ENCODE measurements at places on chromosomes 11 and 22.

DNA sequence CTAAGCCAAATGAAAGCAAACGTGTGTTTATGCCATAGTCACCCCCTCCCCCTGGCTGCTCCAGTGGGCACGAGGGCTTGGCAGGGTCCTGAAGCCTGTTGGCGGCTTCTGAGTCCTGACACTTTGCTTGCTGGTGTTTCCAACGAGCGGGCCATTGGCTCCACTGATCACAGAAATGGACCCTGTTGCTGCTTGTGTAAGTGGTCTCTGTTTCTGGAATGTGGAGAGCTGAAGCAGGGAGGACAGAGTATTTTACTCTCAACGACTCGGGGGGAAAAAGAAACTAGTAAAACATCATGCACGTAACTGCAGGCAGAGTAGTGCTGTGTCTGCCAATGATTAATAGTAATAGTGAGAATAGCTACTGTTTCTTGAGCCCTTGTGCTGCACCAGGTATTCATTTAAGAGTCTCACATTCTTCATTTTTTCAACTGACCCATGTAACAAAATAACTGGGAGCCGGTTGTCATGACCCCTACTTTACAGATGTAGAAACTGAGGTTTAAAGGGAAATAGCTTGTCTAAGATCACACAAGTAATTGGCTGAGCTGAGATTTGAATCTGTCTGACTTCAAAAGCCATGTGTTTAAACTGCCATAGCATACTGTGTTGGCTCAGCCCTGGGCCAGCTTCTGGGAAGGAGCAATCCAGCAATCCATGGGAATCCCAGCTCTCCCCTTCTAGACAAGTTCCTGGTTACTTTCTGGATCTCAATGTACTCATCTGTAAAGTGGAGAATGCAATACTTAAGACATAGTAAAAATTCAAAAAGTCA lies 526.7 kb downstream of the INSC start:
- DNase-seq: no peak

GRCh38 chr22:47035425-47035881 lies 273.0 kb downstream of the TBC1D22A start:
- DNase-seq: no peak

- DNase-seq: no peak
Measured at GRCh38 chr22:41512421-41513194, 31.7 kb downstream of the POLR3H start.

DNA sequence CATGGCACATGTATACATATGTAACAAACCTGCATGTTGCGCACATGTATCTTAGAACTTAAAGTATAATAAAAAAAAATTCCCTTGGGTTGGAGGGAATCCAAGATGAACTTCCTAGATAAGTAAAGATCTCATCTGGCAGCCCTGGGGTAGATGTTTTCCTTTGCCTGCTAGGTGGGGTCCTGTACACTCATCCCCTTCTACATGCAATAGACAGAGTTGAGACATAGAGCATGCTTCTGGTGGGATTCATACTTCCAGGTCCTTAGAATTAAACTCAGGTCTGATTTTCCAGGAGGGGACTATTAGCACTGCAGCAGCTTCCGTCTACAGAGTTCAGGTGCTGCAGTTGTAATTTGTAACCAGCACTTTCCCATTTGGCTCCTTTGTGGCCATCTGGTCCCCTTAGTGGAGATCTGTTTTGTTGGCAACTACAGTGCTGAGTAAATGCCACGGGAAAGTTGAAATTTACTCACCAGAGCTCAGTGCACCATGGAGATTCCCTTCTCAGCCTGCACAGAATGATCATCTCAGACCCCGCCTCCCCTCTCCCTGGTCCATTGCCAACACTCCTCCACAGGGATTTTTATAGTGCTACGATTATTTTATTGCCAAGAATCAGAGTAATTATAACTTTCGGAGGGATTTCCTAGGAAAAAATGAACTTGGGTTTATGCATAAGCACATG lies 220.1 kb upstream of the E2F8 start:
- DNase-seq: no peak

- DNase-seq: no peak
Measured at GRCh38 chr11:128095466-128095981, 491.8 kb downstream of the ETS1 start.

DNA sequence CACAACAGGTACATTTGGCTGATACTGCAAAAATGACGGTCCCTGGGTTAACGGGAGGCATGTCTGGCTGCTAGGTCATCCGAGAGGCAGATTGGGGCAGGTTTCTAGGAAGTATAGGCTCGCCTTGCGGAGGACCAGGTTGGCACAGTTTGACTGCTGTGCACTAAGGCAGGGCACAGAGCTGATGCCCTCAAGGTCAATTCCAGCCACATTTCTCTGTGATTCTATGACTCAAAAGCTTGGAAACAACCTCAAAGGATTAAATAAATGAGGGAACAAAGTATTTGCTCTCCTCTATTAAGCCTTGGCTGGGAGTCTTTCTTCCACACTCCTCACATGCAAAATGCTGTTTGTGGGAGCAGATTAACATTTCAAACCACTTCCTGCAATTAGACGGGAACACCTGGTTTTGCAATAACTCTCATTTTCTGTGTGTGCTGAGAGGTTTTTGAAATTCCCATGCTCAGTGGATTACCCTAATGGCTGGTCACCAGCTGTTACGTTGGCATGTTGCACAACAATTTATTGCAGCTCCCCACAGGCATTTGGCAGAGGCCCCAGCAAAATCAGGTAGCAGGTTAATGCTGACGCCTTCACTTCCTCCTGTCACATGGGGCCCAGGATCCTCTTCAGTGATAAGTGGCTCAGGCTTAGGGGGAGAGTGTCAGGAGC lies 61.0 kb upstream of the PLET1 start:
- DNase-seq: no peak

- DNase-seq: no peak
Measured at GRCh38 chr11:44760477-44760872, 33.7 kb downstream of the TSPAN18 start.

DNA sequence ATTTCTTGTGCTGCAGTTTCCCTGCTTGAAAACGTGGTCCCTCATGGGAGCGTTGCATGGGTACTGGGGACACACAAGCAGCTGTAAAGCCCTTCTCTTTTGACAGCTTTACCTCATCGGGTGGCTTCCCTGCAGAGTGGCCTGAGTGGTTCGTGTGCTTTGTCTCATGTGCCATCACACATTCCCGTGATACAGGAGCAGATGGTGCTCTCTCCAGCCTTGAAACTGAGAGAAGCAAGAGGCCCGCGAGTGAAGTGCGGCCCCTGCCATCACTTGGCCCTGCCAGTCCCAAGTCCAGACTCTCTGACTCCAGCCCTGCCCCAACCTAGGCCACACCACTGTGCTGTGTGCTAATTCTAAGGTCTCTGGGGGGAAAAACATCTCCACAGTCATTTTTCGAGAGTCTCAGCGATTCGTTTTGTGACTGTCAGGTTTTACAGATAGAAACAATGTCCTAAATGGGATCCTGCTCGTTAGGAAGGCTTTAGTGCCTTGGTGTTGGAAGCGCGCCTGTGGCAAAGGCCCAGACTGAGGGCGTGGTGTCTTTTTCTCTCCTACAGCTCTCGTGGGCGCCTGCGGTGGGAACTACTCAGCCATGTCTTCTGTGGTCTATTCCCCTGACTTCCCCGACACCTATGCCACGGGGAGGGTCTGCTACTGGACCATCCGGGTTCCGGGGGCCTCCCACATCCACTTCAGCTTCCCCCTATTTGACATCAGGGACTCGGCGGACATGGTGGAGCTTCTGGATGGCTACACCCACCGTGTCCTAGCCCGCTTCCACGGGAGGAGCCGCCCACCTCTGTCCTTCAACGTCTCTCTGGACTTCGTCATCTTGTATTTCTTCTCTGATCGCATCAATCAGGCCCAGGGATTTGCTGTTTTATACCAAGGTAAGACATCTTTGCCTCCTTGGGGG lies 64.2 kb downstream of the KREMEN1 start:
- DNase-seq: no peak

GRCh38 chr11:6224421-6224820 lies 10.0 kb downstream of the FHIP1B start:
- no peak for DNase-seq

- DNase-seq: no peak
Measured at GRCh38 chr11:69691463-69691862, 12.4 kb downstream of the FGF19 start.

- no peak for DNase-seq
Measured at GRCh38 chr11:132073787-132074186, 703.4 kb downstream of the NTM start.

DNA sequence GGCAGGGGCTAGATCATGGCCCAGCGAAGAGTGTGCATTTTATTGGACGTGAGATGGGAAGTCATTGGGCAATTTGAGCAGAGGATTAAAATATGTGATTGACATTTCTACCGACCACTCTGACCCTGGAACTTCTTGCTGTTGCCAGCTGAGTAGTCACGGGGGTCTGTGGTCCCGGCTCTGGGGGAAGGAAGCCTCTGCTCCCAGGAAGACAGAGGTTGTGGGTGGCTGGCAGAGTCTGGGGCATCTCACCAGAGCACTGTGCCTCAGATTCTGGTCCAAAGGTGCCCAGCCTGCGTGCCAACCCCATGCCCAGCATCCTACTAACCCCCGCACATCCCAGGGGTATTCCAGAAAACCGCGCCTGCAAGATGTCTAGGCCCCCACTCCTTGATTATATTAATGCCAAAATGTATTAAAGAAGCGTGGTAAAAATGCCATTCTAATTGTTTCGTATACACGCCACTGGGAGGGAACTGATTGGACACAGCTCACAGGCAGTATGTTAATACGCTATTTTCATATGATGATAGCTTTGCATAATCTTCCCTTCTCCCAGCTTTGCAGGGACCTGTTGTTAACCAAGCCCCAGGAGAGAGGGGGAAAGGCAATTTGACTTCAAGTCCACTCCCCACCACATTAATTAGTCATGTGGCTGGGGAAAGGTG lies 25.3 kb upstream of the LMO1 start:
- peak; percentile 11 for DNase-seq

DNA sequence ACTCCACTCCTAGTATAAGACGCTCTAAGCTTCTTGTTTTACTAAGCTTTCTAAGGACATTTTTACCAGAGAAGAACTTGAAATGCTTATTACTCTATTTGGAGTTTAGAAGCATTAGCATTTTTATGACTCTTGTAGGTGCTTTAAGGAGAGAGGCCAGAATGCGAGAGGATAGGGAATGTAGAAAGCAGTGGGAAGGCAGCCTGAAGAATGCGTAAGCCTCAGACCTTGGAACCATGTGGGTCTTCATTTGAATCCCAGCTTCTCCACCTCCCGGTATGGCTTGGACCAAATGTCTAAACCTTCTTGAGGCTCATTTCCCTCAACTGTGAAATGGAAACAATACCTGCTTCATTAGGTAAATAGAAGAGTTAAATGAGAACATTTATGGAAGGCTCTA lies 60.0 kb upstream of the AMOTL1 start:
- no peak for DNase-seq

DNA sequence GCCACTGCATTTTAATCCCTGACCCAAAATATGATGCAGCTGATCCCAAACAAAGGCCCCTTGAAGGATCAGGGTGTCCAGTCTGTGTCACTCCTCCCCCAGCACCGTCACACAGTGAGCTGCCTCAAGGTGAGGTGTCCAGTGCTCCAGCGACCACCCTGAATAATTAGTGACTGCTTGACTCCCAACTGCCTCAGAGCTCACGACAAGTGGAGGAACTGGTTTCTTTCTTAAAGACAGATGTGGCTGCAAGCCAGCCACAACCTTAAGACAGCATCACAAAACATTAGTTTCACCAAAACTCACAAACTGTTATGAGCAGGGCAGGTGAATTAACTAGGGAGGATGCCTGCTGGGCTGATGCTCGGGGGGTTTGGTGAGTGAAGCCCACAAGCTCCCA lies 74.6 kb downstream of the PIWIL3 start:
- DNase-seq: no peak

DNA sequence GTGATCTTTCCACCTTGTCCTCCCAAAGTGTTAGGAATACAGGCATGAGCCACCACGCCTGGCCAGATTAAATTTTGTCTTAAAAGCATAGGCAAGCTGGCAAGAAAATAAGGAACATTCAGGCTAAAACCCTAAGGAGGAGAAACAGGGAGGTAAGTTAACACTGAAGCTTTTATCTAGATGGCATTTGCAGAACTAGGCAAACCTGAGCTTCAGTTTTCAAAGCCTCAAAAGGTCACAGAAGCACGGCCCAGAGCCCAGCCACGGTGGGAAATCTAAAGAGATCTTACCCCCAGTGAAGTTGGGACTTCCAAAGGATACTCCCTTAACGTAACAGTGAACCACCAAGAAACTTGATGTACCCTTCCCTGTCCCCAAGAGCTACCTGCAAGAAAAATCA lies 28.4 kb downstream of the PC start:
- no peak for DNase-seq

GRCh38 chr22:32880505-32880892 lies 79.0 kb downstream of the TIMP3 start:
- no peak for DNase-seq

GRCh38 chr11:130383344-130384211 lies 44.8 kb downstream of the ADAMTS8 start:
- no peak for DNase-seq

- DNase-seq: no peak
Measured at GRCh38 chr22:39900306-39901227, at the start of gene GRAP2. Gene GRAP2 (plus strand): TSS chr22:39901084. CDS start chr22:39947107, 46,023 bp downstream.

GRCh38 chr11:101803651-101804050 lies 111.2 kb upstream of the CEP126 start:
- no peak for DNase-seq

DNA sequence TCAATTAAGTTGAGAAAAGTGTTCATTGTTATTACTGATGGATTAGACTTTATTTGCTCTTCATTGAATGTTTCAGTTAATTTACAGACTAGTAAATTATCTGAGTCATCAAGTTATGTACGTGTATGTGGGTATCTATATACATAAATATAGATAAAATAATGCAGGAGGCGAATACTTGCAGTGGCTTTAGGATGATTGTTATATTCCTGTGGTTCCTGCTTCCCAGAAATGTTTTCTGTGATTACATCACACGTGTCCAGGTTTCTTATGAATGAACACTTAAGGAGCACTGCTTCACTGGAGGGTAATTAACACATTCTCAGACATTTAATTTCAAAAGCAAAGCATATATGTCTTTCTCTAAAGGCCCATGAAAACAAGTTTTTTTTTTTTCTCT lies 28.4 kb downstream of the YAP1 start:
- no peak for DNase-seq

- DNase-seq: no peak
Measured at GRCh38 chr11:119479685-119480275, 56.8 kb upstream of the THY1 start.

Data from ascending aorta (tissue), 2 donors.